M059J (cell line): ENCODE measurements at places on chromosomes 3 and 15. TPM values are rescaled to one million over a fixed set of nuclear protein-coding genes. Genes with fewer than 3 reads are reported as not detected.

DNA sequence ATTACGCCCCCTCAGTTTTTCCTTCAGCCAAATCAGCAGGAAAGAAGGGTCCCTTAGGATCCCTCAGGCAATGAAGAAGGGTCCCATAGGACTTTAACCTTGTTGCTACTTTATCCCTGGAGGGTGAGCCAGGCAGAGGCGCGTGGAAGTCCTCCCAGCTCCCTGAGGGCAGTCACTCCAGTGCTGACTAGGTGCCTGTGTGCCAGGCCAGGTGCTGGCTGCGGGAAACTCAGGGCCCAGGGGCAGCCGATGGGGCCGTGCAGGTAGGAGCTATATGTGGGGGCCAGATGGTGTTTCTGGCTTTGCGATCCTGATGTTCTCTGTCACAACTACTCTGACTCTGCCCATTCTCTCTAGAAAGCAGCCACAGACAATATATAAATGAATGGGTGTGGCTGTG lies 42.8 kb upstream of the IQSEC1 start:
- no peak for DNase-seq

GRCh38 chr3:160924776-160925175 lies 168.7 kb downstream of the PPM1L start:
- no peak for DNase-seq

- peak; percentile 40 for DNase-seq
These were observed 52.6 kb downstream of the ARNT2 start for GRCh38 chr15:80456517-80457492.

Gene PPARG
- total RNA-seq: 1.6 and 7.0 TPM in 2 replicates
